ENCODE measurements at places on chromosomes 5 and 9. TPM values are rescaled to one million over a fixed set of nuclear protein-coding genes. Genes with fewer than 3 reads are reported as not detected.

Gene FREM1
- 57.7 TPM for total RNA-seq

GRCh38 chr5:109697339-109697738 is 7.6 kb downstream of the MAN2A1 start:
- H3K4me3 ChIP-seq, result no peak overlapping the region
- no peak for DNase-seq
- H3K27ac ChIP-seq, result no peak overlapping the region
- no peaks in the 10 kb centered on the region for H3K27me3 ChIP-seq
- H3K4me1 ChIP-seq, result peaks cover 38% of the 10 kb centered on the region
- peaks cover 6% of the 10 kb centered on the region for H3K36me3 ChIP-seq

- no peak overlapping the region for H3K4me3 ChIP-seq
- no peaks in the 10 kb centered on the region for H3K36me3 ChIP-seq
- no peak for DNase-seq
- H3K27me3 ChIP-seq, result peaks cover 99% of the 10 kb centered on the region
- peaks cover 6% of the 10 kb centered on the region for H3K4me1 ChIP-seq
These were observed 132.4 kb downstream of the TMEM174 start for GRCh38 chr5:73305386-73305785.

Gene NUDT12
- 17.6 TPM for total RNA-seq

DNA sequence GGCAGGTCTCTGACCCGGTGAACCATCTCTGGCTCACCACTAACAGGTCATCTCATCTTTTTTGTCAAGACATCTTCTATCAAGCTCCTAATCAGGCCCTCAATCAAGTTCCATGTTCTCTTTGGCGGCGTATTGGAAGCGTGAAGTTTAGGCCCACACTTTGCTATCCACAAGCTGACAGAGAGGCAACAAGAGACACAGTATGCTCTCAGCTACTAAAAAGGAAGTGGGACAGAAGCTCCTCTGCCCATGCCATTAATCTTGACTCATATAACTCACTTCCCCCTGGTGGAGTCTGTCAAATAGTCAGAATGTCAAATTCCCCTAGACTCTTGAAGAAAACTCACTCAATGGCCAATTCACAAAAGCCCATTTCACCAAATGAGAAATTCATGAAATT is 77.6 kb upstream of the TMC1 start:
- H3K4me3 ChIP-seq, result no peak overlapping the region
- H3K27ac ChIP-seq, result no peak overlapping the region
- H3K4me1 ChIP-seq, result peaks cover 20% of the 10 kb centered on the region
- no peaks in the 10 kb centered on the region for H3K36me3 ChIP-seq

DNA sequence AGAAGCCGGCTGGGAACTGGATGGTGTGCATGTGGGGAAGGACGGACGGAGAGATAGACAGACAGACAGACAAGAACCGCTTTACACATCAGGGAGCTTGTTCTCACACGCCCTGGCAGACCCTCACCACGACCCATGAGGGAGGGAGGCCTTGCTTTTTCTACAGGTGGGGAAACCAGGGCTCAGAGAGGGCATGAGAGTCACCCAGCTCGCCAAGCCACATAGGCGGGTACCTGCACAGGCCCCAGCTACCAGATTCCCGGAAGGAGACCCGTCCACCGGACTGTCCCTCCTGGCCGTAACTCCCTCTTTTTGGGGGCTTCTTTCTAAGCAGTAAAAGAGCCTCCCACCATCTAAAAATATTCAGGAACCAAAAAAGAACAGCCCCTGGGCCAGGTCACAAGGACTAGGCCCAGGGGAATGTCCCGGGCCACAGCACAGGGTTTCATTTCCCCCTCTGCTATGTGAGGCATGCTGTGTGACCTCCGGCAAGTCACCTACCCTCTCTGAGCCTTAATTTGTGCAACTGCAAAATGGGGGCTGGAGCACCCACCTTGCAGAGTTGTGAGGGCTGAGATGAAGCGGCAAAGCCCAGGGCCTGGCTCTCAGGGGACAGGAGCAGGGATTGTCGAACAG is 84.4 kb upstream of the SARDH start:
- DNase-seq, result no peak
- H3K27me3 ChIP-seq, result no peaks in the 10 kb centered on the region
- peak overlapping the region; percentile 61 for H3K27ac ChIP-seq
- H3K4me3 ChIP-seq, result peak overlapping the region; percentile 19

- no peak overlapping the region for H3K27ac ChIP-seq
- H3K36me3 ChIP-seq, result no peaks in the 10 kb centered on the region
- H3K27me3 ChIP-seq, result no peaks in the 10 kb centered on the region
- peaks cover 24% of the 10 kb centered on the region for H3K4me1 ChIP-seq
- no peak for DNase-seq
These were observed 137.4 kb upstream of the ABCA1 start for GRCh38 chr9:105065098-105066088.

Gene FST
- total RNA-seq, result 4.0 TPM

GRCh38 chr9:86541014-86541570 is 186.9 kb upstream of the TUT7 start:
- no peaks in the 10 kb centered on the region for H3K4me1 ChIP-seq
- H3K27me3 ChIP-seq, result no peaks in the 10 kb centered on the region
- H3K4me3 ChIP-seq, result no peak overlapping the region
- DNase-seq, result no peak
- no peak overlapping the region for H3K27ac ChIP-seq
- H3K36me3 ChIP-seq, result no peaks in the 10 kb centered on the region

All from neural crest cell (in vitro differentiated cells).